Substantia nigra (tissue), 51 donors: ENCODE measurements at places on chromosomes 16 and 17.

GRCh38 chr17:74455025-74455545 lies 11.3 kb upstream of the CD300A start:
- no peak for DNase-seq

GRCh38 chr16:63745456-63745855 lies 1376.4 kb downstream of the CDH11 start:
- no peak for DNase-seq

GRCh38 chr17:37247825-37248224 lies 128.0 kb upstream of the C17orf78 start:
- no peak for DNase-seq

- no peak for DNase-seq
Measured at GRCh38 chr17:81018044-81018802, 16.7 kb upstream of the BAIAP2 start.

GRCh38 chr16:27859020-27859419 lies 204.5 kb downstream of the GSG1L start:
- no peak for DNase-seq

DNA sequence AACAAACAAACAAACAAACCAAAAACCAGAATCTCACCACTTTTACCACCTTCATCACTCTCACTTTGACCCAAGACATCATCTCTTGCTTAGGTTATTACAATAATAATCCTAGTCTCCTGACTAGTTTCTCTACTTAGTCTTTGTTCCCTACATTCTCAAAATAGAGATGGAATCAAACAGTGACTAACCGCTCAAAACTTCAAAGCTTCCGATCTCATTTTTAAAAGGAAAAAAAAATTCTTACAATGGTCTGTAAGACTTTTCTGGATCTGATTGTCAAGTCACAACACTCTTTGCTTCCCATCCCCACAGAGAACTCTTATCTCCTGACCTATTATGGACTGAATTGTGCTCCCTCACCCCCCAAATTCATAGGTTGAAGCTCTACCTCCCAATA lies 60.9 kb downstream of the SPAG9 start:
- no peak for DNase-seq

- DNase-seq = no peak
Measured at GRCh38 chr17:82154881-82155331, 56.9 kb upstream of the FASN start.

DNA sequence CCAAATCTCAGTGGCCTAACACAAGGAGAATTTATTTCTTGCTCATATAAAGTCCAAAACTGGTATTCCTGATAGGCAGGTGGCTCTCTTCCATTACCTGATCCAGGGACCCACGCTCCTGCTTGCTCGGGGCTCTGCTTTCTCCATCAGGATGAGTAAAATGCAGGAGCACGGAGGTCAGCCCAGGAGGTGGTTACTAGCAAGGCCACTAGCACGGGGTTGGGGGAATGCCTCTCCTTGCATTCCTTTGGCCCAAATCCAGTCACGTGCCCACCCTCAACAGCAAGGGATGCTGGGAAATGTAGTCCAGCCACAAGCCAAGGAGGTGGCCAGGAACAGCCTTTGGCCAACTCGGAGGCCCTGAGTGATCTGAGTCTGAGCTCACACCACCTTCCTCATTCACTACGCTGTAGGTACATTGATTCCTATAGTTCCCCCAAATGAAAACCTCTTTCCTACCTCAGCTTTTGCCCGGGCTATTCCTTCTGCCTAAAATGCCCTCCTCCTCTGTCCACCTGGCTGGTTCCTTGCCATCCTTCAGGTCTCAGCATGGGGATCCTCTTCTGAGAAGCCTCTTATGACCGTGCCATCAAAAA lies 38.3 kb upstream of the HAPSTR1 start:
- no peak for DNase-seq

GRCh38 chr17:27321372-27321771 lies 27.5 kb downstream of the WSB1 start:
- no peak for DNase-seq

DNA sequence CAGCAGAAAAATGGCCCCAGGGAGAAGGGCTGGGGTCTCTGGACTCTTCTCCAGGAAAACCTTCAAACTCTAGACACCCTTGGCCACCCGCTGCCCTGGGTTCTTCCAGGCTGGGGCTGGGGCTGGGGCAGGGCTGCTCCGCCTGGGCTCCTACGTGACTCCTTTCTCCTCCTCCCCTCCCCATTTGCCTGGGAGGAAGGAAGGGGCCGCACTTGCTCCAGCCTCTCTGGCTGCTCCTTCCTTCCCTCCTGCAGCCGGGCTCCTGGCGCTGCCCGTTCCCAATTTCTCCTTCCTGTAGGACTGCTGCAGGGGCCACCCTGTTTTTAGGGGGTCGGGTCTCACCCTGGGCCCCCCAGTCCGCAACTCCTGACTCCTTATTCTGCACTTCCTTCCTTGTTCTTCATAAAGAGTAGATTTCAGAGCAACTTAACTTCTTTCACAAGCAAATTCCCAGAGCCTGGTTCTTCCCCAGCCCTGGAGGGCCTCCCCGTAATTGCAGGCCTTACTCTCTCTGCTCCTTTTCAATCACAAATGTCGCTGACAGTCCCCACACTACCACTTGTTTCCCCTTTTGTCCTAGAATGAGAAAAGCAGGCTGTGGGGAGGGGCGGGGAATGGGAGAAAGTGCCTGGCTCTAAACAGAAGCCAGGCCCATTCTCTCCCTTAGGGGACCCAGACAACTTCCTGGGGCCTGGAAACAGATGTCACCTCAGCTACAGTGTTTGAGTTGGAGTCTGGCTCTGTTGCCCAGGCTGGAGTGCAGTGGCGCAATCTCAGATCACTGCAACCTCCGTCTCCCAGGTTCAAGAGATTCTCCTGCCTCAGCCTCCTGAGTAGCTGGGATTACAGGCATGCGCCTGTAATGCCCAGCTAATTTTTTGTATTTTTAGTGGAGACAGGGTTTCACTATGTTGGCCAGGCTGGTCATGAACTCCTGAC lies 137.8 kb downstream of the ENGASE start:
- no peak for DNase-seq

GRCh38 chr17:75460295-75460694 lies 3.9 kb downstream of the TMEM94 start:
- no peak for DNase-seq

DNA sequence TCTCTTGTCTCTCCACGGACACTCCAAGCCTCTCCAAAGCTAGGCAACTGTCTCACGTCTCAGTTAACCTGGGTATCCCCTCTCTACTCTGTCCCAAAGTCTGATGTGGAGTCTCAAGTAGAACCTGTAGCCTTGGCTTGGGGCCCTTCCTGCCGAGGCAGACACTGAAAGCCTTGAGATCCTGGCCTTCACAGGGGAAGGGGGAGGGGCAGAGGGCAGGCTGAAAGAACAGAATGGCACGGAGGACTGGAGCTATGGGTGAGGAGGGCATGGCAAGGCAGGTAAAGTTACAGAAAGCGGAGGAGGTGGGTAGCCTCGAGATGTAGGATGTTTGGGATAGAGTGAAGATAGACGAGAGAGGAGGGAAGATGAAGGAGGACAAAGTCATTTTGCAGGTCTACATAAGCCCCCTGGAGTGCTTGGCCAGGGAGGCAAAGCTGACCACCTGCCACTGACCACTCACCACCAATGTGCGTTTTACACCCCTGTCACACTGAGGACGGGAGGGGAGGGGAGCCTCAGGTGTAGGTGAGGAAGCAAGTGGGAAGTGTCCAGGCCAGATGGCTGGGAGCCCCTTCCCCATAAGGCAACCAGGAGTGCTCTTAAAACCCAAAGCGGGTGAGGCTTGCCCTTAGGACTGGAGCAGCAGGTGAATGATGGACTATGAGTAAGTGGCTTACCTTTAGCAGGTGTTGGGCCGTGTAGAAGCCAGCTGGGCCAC lies 1.3 kb downstream of the FDXR start:
- DNase-seq = no peak

GRCh38 chr16:89561142-89561883 lies 831 bp downstream of the RPL13 start:
- no peak for DNase-seq

DNA sequence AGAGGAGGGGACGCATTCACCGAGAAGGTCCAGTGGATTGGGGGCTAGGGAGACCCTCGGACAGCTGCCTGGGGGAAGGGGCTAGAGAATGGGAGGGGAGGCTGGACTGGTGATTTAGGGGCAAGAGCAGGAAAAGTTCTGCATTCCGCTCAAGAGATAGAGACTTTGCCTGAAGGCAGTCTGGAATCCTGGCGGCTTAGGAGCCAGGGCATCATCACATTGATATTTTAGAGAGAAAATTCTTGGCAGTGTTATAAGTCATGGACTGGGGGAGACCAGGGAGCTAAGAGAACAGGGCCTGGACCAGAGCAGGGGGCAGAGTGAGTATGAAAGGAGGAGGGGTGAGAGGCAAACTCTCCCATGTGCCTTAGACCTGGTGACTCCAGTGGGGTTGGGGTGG lies 35.8 kb downstream of the MSI2 start:
- DNase-seq = no peak

DNA sequence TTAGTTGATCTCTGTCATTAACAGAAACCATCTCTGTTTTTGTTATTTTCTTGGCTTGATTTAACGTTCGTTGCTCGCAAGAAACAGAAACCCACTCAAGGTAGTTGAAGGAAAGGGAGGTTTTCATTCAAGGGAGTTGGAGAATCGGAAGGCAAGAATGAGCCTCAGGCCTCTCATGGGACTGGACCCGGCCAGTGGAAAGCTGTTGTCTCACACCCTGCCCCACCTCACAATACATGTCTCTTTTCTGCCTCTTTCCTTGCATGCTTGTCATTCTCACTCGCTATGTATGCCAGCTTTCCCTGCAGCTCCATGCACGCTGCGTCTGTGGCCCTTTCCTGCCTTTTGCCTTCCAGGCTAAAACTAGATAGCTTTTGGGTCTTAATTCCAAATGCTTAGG lies 18.3 kb downstream of the DCAF7 start:
- DNase-seq = no peak

GRCh38 chr17:68381076-68381900 lies 76.0 kb downstream of the WIPI1 start:
- no peak for DNase-seq

DNA sequence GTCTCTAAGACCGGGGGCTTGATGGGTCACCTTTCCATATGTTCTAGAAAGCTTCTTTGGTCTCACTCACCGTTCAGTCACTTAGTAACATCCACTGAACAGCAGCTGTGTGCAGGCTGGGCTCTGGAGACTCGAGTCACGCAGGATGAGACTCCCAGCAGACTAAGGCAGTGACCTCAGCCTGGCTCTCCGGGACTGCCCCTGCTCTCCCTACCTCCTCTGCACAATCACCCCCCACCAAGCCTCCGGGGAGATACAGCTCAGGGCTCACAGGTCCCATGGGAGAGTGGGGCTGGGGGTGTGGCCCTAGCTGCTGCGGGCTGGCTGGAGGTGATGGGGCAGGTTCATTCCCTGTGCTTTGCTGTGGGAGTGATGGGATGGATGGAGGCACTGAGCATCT lies 14.1 kb downstream of the FLYWCH2 start:
- no peak for DNase-seq

DNA sequence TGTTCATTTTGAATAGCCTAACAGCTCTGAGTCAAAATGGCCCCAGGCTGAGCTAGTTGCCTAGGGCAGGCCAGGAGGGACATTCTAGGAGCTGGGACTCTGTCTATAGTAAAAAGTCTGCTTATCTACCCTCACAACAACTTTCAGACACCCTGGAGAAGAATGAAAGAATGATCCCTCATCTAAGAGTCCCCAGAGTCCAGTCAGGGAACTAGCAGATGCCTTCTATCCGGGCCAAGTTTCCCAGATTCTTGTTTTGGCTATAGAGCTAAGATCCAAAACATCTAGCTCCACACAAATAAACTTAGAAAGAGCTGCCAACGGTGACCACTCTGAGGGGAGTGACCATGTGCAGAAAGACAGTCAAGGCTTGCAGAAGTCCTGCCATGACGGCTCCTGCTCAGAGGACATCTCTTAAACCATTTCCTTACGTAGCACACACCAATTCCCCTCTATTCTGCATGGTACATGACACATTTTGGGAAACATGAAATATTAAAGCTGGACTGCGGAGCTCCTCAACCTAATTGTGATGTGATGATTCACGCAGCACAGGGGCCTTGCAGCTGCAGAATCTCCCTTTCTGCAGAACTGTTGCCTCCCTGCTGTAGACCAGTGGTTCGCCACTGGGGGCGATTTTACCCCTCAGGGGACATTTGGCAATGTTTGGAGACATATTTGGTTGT lies 24.2 kb downstream of the FAM20A start:
- DNase-seq = no peak

- DNase-seq = no peak
Measured at GRCh38 chr16:9344508-9344907, 253.1 kb downstream of the HAPSTR1 start.

DNA sequence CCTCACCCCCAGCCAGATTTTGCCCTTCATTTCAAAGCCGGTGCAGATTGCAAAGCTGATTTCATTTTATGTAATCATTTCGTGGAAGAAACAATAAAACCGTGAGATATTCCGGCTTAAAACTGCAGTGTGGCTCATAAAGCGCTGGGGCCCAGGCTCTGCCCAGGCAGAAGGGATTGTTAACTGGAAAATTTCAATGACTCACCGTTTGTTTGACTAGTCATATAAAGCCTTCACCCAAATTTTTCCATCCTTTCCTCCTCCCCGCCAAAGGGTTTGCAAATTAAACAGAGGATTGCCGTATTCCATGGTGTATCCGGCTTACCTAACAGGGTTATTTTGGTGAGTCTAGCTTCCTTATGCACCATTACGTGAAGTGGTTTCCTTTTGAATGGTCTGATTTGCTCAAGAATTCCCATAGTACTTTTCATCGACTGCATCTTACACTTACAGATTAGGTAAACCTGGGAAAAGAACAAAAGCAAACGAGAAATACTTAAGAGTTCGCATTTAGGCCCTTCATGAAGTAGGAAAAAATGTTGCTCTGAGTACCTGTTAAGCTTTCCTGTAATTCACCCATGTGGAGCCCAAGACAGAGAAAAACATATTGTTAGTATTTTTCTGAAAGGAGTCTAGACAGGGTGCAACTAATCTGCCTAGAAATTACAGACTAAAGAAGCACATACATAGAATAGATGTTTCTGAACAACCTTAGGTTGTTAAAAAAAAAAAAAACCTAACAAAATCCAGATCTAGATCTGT lies 949 bp upstream of the GSPT1 start:
- DNase-seq = no peak

DNA sequence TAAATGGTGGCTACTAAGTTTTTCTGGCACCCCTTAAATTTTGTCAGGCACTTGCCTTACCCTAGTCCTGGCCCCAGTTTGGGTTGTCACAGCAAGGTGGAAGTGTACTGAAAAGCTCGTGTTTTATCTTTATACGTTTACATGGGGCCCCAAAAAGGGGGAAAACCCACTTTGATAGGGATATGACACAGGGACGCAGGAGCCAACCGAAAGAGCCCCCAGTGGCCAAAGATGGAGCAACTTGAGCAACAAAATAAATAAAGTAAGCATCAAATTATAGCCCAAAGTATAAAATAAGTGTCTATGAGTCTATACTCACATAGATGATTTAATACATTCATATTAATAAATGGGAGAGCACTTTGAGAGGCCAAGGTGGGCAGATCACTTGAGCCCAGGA lies 5.0 kb upstream of the CETP start:
- DNase-seq = no peak

- DNase-seq = no peak
Measured at GRCh38 chr17:74474043-74474792, 7.8 kb downstream of the CD300A start.
